Activated T-cell treated with anti-CD3 and anti-CD28 coated beads for 48 hours (primary cell): ENCODE measurements at places on chromosomes 1 and 21.
A peak's percentile ranks its signal among the peaks of the same experiment; 100 is the strongest.

GRCh38 chr1:19772053-19772452, 27.7 kb downstream of the TMCO4 start:
- no peak for DNase-seq

DNA sequence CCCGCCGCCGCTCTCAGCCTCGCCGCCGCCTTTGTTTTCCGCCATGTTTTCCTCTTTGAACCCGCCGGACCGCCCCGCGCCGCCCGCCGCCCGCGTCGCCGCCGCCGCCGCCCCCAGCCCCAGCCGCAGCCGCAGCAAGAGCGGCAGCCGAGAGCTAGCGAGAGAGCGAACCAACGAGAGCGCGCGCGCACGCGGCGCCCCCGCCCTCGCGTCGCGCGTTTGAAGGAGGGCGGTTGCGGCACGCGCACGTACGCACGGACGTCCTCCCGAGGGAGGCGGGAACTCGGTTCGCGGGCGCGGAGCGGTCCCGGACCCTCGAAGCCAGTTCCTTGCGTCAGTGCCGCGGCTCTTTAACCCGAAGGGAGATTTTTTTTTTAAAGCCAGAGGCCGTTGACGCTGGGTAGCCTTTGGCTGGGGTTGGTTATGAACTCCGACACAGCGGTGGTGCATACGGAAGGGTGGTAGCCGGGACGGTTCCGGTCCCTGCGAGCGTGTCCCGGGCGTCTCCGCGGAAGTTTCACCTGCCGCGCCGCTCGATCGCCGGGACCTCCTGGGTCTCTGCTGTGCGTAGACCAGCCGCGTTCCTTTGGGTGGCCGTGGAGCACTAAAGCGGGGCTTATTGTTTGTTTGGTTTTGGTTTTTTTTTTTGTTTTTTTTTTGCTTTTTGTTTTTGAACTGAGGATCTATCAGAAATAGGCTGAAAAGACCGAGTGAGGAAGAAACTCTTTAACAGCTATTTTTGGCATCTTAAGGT, at the start of gene TRIM33:
Gene TRIM33 (minus strand): TSS at position 172 of the 754 bp plus-strand sequence. CDS start 127 bp downstream, at position 45.
- DNase-seq = peak; percentile 93

DNA sequence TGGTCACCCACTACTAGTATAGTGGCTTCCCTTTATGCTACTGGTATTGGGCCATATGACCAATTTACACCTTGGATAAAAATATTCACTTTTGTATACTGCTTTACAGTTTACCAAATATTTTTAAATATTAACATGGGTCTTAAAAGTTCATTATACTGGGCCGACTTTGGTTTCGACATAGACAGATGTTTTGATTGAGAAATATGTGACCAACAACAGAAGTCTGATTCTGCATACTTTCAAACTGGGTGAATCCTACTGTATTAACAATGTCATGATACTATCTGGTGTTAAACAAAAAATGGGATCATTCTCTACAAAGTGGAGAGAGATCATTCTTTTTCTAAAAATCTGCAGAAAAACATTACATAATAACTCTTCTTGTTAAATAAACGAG, 134.8 kb downstream of the AKT3 start:
- DNase-seq = no peak

- no peak for DNase-seq
These were observed 100.0 kb upstream of the EDEM3 start for GRCh38 chr1:184854496-184855140.

GRCh38 chr1:159825564-159825963, 1.1 kb upstream of the SLAMF8 start:
- no peak for DNase-seq

DNA sequence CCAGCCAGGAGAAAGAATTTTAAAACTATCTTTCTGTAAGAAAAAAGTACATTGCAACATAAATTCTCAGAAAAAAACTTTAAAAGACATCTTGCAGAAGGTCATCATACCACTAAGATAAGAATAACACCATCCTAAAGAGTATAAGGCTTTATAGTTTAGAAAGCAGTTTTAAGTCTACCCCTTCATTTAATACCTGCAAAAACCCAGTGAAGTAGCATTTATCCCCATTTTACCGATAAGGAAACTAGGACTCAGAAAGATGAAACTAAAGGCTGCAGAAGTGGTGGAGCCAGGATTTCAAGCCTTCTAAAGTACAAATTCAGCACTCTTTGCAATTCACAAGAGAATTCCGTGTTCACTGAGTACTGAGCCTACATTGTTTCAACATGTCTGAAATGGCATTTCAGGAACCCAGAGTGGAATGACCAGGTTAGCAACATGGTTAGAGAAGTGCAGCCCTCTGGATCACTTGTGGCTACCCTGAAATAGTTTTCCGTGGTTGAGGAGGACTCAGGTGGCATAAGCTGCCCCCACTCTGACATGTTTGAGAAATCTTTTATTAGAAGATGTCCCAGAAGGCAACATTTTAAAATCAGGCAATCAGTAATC, 6.7 kb downstream of the MYCL start:
- no peak for DNase-seq

DNA sequence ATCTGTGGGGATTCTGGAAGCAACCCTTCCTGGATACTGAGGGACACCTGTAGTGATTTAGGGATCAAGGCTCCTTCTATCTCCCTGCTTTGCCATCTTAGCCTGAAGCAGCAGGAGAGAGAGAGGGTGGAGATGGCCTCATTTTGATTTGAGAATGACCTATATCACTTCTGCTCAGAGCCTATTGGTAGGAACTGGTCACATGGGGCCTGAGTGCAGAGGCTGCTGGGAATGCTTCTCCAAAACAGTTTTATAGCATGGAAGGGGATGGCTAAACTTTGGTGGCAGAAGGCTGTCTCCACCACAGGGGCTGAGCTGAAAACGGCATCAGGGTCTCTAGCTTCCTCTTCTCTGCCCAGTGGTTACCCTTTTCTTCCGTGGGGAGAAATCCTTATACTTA, 105.8 kb downstream of the TBX19 start:
- DNase-seq = no peak

DNA sequence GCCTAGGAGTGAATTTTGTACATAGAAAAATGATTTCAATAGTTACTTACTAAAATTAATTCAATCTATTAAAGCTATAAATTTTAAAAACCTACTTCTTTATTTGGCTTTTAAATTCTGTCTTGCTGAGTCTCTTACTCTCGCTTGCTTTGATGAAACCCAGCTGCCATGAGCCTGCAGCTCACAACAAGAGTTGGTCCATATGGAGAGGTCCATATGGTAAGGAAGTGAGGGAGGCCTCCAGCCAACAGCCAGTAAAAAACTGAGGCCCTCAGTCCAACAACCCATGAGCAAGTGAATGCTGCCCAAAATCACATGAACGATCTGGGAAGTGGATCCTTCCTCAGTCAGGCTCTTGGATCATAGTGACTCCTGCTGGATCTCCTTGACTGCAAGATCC, 89.9 kb upstream of the CXADR start:
- DNase-seq = no peak

DNA sequence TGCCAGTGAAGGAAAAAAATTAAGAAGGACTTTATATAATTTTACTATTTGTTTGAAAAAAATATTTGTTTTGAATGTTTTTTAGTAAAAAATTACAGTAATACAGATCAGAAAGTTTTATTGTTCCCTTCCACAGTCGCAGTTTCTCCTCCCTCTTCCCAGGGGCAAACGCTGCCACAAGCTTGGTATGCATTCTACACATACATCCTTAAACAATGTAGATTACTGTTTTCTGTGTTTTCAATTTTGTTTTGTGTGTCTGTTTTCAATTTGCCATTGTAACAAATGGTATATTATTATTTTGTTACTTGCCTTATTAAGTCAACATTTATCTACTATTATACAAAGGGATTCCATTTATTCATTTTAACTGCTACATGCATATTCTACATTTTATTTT, 257.1 kb downstream of the HMCN1 start:
- DNase-seq = no peak

DNA sequence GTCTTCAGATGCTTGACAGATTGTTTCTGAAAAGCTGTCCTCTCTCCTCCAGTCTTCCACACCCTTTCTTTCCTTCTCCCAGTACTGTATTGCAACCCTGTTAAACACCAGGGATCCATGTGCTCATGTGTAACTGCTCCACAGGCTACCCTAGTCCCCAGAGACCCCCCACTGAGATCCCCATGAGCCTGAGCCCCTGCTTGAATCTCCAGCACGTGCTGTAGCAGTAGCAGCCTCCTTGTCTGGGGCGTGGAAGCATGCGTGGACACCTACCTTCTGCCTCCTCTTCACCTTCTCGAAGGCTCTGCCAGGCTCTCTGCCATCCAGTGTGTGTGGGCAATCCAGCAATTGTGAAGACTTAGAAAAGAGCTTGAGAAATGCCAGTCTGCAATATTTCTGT, 25.2 kb downstream of the GPR137B start:
- no peak for DNase-seq

GRCh38 chr1:114218361-114219171, 64.9 kb upstream of the SYT6 start:
- DNase-seq = no peak

DNA sequence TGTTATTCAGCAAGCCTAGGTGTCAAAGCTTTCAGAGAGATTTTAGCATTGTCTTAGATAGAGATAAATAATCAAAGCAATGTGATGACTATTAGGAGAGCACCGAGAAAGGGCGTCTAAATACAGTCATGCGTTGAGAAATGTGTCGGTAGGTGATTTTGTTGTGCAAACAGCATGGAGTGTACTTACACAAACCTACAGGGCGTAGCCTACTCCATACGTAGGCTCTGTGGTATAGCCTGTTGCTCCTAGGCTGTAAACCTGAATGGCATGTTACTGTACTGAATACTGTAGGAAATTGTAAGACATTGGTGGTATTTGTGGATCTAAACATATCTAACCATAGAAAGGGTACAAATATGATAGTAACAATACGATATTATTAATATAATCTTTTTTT, 31.8 kb downstream of the KIF1B start:
- no peak for DNase-seq

DNA sequence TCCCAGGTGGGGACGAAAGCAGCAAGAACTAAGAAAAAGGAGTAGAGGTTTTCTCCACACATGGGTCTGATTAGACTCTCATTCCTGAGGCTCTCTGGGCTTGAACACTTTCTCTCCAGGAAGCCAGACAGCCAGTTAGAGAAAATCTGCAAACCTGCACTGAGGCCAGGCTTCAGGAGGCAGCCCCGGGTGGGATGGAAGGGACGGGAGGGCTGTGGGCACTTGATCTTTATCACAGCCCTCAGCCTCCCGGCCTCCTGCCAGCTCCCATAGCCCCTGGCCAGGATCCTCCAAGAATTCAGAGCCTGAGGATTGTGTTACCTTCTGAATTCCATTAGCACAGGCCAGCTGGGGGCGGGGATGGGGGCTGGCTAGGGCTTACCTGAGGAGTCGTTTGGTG, 40.1 kb downstream of the SERTAD4 start:
- DNase-seq = no peak

DNA sequence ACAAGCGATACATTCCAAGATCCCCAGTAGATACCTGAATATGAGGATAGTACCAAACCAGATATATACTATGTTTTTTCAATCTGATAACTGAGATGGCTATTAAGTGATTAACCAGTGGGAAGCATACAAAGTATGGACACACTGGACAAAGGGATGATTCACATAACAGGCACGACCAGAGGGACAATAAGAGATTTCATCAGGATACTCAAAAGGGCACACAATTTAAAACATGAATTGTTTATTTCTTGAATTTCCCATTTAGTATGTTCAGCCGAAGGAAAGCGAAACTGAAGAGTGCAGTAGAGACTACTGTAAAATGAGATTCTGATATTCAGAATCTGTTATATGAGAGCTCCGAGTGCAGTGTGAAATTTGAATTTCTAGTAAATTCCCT, 10.6 kb downstream of the ZZZ3 start:
- DNase-seq = no peak

DNA sequence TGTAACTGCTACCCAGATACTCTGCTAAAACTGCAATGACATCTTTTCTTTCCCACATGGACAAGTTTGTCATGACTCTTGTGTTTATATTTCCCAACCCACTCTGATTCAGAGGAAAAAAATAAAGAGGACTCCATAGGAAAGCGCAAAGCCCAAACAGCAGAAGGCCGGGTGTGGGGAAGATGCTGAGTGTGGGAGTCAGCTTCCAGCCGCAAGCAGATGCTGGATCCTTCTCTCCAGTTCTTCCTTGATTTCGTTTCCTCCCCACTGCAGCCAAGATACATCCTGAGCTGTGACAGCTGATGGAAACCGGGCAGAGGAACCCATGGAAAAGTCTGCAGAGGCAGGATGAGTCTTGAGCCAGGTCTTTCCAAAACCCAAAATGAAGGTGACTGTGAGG, 498.2 kb downstream of the PLPP3 start:
- DNase-seq = no peak

GRCh38 chr1:209648346-209648745, 3.9 kb downstream of the LAMB3 start:
- DNase-seq = no peak

GRCh38 chr1:97759078-97759477, 161.8 kb downstream of the DPYD start:
- no peak for DNase-seq

DNA sequence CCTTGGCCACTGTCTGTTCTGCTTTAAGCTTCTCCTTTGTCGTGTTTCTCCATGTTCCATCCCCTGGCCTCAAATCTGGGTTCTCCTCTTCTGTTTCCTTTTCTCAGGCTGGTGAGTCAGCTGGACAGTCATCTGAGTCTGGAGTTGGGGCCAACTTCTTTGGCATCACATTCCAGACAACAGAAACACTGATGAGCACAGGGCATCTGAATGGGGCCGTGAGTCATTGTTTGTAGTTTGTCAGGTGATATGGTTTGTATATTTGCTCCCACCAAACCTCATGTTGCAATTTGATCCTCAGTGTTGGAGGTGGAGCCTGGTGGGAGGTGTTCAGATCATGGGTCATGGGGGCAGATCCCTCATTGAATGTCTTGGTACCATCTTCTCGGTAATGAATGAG, 14.3 kb upstream of the OLIG2 start:
- no peak for DNase-seq

GRCh38 chr1:217343907-217344306, 287.0 kb downstream of the GPATCH2 start:
- DNase-seq = no peak

DNA sequence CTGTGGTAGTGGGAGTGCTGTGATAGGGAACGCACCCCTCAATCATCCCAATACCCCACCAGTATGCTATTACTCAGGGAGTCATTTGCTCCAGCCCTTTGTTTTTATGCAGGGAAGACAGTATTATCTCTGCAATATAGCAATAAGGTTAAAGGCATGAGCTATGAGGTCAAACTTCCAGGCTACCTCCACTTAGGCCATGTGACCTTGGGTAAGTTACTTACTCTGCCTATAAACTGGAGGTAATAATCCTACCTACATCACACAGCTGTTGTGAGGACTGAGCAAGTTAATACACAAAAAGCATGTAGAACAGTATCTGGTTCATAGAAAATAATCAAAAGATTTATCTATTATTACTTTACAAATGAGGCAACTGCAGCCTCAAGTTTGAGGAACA, 30.1 kb downstream of the MEF2D start:
- no peak for DNase-seq

- no peak for DNase-seq
These were observed 13.1 kb downstream of the RNF220 start for GRCh38 chr1:44418022-44418673.

DNA sequence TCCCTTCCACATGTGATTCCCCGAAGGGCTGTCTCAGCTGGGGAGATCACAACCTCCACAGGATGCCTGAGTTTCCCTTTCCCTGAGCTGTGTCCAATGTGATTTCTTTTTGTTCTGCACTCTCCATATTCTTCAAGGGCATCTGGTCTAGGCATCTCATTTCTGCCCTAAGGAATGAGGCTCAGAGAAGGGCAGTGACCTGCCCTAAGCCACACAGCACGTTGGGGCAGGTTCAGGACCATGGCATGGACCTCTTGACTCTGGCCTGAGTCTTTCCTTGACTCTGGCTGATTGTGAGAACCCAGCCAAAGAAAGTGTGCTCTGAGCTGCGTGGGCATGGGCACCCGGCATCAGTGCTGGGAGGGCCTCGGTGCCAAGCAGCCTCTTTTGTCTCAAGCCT, 590.3 kb downstream of the PTPRU start:
- DNase-seq = no peak
